ENCODE measurements at places on chromosomes 2 and 18. TPM values are rescaled to one million over a fixed set of nuclear protein-coding genes. Genes with fewer than 3 reads are reported as not detected.

Gene NT5C1B
- not detected for total RNA-seq

- DNase-seq: no peak
Measured at GRCh38 chr2:96305979-96306308, 598 bp upstream of the SNRNP200 start.

GRCh38 chr2:54289917-54290316, 33.9 kb upstream of the TSPYL6 start:
- DNase-seq: no peak

Gene RNF103
- total RNA-seq: 15.7 TPM

Gene PLCL1
- total RNA-seq: not detected

- no peak for DNase-seq
Measured at GRCh38 chr2:100817388-100817985, 2.5 kb upstream of the NPAS2 start.

Gene SERPINB11
- not detected for total RNA-seq

DNA sequence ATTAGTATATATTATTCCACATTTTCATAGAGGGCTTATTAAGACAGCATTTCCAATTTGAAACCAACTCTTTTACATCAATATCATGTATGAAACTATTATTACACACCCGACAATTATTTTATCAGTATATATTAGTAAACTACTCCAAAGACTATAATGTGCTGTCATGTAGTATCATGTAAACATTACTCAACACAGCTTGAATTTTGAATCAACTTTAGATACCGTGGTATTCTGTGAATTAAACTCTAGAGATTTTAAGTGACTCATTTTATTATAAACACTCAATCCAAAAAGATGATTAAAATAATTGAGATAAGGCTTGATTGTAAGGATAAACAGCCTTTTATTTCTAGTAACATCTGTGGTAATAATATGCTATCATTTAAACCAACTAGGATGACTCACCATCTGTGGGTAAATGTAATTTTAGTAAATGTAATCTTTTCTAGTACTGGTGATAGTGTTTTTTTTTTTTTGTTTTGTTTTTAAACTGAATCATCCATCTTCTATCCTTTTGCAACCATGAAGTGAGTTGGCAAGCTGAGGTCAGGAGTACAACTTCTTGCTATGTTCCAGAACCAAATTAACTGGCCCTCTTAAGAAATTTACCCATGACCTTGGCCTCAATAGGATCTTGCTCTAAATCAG, 144.3 kb upstream of the SMAD7 start:
- peak; percentile 91 for DNase-seq

GRCh38 chr18:51890762-51891161, 449.2 kb upstream of the DCC start:
- DNase-seq: no peak

Gene MCEE
- total RNA-seq: 10.6 TPM

GRCh38 chr18:41751652-41752051, 203.4 kb upstream of the PIK3C3 start:
- no peak for DNase-seq

DNA sequence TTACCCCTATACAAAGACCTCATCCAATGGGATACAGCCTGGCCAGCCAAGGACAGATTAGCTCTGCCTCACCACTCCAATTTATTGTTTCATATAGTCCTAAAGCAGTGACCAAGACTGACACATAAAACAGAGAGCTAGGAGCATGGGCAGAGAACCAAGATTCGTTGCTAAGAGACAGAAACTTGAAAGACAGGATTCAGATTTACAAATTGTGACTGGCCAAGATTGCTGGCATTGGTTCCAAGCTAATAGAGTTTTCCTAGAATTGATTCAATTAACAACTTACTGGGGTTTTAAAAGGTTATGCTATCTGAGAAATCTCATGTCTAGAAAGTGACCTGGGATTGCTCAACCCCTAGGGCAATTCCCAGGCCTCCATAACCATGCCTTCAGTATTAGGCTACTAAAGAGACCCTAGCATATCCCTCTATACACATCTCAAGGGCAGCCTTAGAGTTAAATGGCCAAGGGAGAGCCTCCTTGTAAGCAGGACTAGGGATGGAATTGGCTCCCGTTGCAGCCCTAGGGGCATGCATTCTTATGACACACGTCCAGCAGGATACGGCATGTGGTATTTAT, 75.6 kb downstream of the ICOS start:
- DNase-seq: no peak

Gene ADAM23
- 3.1 TPM for total RNA-seq

- peak; percentile 95 for DNase-seq
Measured at GRCh38 chr2:215698566-215698965, 262.7 kb upstream of the FN1 start.

GRCh38 chr2:230627806-230628724, 84.6 kb upstream of the CAB39 start:
- DNase-seq: no peak

Gene CYS1
- 0.13 TPM for total RNA-seq

DNA sequence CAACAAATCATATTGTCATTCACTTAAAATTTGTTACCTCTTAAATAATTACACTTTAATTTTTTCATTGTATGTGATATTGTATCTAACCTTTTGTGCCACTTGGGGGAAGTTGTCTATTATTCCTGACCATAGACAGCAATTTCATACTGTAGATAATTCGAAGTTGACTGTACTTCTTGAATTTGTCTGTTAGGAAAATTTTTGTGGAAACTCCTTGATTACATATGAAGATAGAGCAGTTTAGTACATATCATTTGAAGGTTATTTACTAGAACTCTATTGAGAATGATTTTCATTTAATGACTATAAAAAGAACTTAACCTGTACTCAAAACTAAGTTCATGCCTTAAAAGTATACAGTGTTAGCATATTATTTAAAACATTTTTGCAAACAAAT, 5.1 kb downstream of the DYNC1I2 start:
- no peak for DNase-seq

- DNase-seq: no peak
Measured at GRCh38 chr18:38557006-38557405, 991.4 kb upstream of the CELF4 start.

- DNase-seq: no peak
Measured at GRCh38 chr2:218623366-218623705, 15.6 kb downstream of the PLCD4 start.

DNA sequence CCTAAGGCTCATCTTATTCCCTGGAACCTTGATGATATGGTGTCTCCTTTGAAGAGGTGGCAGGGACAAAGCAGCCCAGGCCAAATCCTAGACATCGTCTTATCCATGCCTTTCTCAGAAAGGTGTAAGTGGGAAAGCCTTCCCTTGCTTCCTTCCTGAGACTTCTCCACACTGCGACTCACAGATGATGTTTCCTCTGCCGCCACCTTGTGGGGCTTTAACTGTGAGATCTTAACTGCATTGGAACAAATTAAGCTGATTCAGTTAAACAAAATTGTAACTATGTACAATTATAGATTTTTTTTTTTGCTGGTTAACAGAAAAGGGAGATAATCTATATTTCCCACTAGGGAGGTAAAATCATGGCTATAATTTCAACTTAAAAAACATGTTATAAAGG, 10.0 kb upstream of the GCA start:
- DNase-seq: peak; percentile 46

DNA sequence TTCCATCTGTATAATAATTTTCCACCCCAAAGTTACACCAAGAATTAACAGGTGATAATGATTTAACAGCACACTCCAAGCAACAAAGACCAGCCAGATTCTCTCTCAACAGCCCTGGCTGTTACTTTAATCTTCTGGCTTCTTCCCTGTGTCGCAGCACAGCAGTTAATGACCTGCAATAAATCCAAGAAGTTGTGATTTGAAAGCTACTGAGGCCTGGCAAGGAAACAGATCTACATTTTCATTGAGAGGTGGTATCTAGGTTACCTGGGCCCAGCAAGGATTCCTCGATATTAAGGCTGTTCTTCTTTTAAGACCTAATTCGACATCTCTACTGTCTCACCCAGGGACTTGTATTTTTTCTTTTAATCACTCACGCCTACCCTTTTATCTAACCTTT, 433.8 kb downstream of the NBAS start:
- no peak for DNase-seq

DNA sequence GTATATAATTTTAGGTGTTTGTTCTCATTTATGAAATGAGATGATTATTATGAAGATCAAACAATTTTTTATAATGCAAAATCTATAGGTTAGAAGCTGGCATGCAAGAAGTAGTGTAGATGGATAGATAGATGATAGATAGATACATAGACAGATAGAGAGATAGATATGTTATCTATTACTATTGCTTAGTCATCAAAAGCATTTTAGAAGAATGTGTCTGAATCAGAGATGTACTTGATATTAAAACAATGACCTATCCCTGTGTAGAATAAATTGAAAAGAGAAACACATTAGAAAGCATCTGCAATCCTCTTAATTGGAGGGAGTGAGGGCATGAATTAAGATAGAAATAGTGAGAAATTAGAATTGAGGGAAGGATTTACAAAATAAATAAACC, 436.2 kb upstream of the NXPH2 start:
- no peak for DNase-seq

DNA sequence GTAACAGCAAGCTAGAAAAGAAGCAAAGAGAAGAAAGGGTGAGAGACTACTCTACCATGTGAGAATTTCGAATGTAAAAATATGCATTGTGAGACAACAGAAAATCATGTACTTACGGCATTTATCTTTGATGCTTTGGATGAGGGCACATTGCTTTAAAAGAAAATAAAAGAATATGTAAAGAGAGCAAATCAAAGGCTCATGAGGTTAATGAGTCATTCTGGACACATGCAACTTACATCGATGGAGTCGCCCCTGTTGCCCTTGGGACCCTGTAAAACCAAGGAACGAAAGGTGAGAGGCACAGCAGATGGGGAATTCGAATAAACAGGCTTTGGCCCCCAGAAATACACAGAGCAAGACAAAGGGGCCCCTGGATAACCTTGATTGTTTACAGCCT, 69.0 kb downstream of the COL6A3 start:
- DNase-seq: peak; percentile 46
